Skin of body (tissue), 3 donors: ENCODE measurements at places on chromosomes 11 and 22. TPM values are rescaled to one million over a fixed set of nuclear protein-coding genes. Genes with fewer than 3 reads are reported as not detected.

DNA sequence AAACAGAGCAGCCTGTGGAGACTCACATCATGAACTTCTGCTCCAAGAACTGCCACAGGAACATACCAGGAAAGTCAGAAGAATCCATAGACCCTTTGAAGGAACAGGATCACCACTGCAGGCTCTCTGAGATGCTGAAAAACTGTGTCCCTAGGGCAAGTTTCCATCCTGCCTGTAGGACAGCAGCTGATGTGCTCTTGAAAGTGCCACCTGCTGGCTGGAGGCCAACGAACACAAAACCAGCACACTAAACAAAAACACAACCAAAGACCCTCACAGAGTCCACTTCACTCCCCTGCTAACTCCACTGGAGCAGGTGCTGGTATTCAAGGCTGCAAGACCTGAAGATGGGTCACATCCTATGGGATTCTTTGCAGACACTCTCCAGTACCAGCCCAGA, 12.0 kb upstream of the NXPE1 start:
- no peak for DNase-seq

Gene GUCY1A2
- total RNA-seq, result 10.6 TPM

- no peak for DNase-seq
Observed at GRCh38 chr11:27085605-27086004, 45.0 kb downstream of the BBOX1 start.

DNA sequence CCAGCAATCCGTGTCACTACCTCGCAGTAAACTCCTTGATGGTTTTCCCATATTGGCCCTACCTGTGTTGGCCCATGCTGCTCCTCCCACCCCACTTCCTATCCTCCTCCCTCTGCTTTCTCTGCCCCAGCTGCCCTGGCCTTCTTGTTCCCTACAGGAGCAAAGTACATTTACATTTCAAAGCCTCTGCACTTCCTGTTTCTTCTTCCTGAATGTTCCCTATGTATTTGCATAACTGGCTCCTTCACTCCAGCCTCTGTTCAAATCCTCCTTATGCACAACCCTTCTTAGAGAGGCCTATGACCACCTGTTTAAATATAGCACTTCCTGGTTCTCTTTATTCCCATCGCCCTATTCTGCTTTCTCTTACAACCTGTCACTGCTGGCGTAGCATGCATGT, 62.2 kb downstream of the PARVA start:
- DNase-seq, result no peak

Gene PARVG
- 5.7 TPM for total RNA-seq

DNA sequence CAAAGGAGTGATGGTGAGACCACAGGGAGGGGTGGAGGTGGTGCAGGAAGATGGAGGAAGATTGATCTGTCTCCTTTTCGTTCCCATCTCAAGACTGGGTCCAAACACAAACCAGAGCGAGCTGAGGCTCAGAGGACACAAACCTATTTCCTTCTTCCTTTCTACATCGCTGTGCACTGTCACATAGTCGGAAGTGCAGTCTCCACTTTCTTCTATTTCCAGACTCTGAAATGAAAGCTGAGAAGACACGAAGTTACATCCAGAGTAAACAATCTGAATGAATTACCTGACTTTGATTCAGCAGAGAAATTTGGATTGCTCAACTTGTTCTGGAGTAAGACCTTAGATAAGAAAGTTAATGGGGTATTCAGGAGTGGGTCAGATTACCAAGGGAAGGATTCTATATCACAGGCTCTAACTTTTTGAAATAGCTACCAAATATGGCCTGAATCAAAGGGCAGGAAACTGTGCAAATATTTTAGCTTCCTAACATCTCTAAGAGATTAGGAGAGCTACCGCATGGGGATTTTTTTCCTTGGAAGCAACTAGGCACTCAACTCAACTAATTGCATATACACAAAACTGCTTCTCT, 14.4 kb downstream of the OVCH2 start:
- DNase-seq, result no peak

DNA sequence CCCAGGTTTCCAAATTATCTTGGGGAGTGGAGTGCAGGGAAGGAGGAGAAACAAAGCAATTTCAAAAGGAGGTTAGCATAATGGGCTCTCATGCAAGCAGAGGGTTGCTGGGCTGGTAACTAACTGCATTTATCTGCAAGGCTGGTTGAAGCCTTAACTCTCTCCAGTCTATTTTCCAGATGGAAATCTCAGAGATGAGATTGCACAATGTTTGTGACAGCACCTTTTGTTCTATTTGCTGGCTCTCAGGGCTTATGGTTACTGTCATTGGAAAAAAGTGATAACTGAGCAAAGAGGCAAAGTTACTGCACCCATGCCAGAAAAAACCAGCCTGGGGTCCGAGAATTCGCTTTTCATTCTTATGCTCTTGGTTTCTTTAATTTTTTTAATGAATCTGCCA, 33.2 kb downstream of the ABCC8 start:
- no peak for DNase-seq

- no peak for DNase-seq
Observed at GRCh38 chr11:133897331-133897650, 52.0 kb upstream of the SPATA19 start.

GRCh38 chr22:36538529-36538928, 9.6 kb upstream of the EIF3D start:
- no peak for DNase-seq

Gene POLR2L
- 64.4 TPM for total RNA-seq

DNA sequence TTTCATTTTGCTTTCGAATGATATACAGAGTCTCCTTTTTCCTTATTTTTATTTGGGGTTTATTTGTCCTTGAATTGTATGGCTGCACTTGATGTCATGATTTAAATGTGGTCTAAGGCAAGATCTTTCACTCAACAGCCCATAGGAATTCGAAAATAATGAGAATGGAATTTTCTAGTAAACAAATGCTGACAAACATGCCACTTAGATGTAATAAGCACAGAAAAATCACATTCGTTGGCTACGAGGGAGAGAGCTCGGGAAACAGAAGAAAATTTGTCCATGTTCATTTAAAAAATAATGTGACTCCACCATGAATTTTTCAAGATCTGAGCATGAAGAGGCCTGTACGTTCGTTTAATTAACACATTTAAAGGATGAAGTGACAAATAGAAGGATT, 73.0 kb downstream of the BLID start:
- no peak for DNase-seq

GRCh38 chr22:46929046-46929709, 166.7 kb downstream of the TBC1D22A start:
- no peak for DNase-seq

- DNase-seq, result no peak
Observed at GRCh38 chr11:47791774-47792430, 24.8 kb upstream of the FNBP4 start.

Gene C22orf31
- 0.20 TPM for total RNA-seq

Gene FOLH1
- 1.5 TPM for total RNA-seq

GRCh38 chr22:44871782-44872181, 119.4 kb downstream of the ARHGAP8 start:
- no peak for DNase-seq

GRCh38 chr11:1917523-1918435, 1.7 kb upstream of the TNNT3 start:
- no peak for DNase-seq

DNA sequence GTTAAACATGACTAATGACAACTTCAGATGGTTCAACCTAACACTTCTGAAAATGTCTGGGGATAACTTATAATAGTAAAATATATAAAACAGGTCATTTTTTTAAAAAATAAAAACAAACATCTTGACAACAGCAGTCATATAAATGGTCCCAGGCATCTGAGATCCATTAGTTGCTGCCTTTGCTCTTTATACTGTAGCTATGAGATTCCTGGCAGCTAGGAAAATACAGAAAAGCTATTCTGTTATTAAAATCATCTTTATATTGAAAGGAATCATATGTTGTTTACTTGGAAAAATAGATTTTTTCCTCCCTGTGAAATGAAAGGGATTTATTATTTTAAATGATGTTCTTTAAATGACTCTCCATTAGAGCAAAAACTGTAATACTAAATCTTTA, 55.7 kb upstream of the DEUP1 start:
- DNase-seq, result peak; percentile 66

GRCh38 chr11:124519850-124520549, 23.5 kb downstream of the OR8B12 start:
- DNase-seq, result no peak
